ENCODE measurements at places on chromosomes 6 and 20.

- no peak for DNase-seq
Observed at GRCh38 chr6:127864701-127865100, 36.2 kb downstream of the THEMIS start.

- no peak for DNase-seq
Observed at GRCh38 chr20:60690771-60691170, 561.3 kb upstream of the CDH4 start.

- no peak for DNase-seq
Observed at GRCh38 chr6:19869464-19869863, 32.3 kb downstream of the ID4 start.

- DNase-seq, result no peak
Observed at GRCh38 chr6:142648036-142648451, 296.9 kb downstream of the HIVEP2 start.

- no peak for DNase-seq
Observed at GRCh38 chr6:148959008-148959407, 212.2 kb downstream of the UST start.

DNA sequence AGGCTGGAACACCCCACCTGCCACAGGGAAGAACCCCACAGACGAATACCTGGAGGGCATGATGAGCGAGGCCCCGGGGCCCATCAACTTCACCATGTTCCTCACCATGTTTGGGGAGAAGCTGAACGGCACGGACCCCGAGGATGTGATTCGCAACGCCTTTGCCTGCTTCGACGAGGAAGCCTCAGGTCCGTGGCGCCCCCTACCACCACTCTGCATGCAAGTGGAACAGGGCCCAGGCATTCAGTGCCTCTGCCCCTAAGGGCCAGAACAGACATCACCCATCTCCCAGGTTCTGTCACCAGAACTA lies 6.6 kb downstream of the MYL9 start:
- DNase-seq, result no peak

GRCh38 chr6:82178759-82179112 lies 68.8 kb downstream of the IBTK start:
- no peak for DNase-seq

Data from NCI-H2227 treated with DMSO at 0.1 percent for 48 hours (cell line).